ENCODE measurements at places on chromosomes 11 and 22.
A peak's percentile ranks its signal among the peaks of the same experiment; 100 is the strongest.

- DNase-seq: no peak
Measured at GRCh38 chr11:121369366-121369765, 76.8 kb downstream of the SC5D start.

- no peak for DNase-seq
Measured at GRCh38 chr11:130144141-130144540, 15.4 kb upstream of the ST14 start.

- no peak for DNase-seq
Measured at GRCh38 chr11:63280920-63281319, 37.5 kb upstream of the SLC22A25 start.

- no peak for DNase-seq
Measured at GRCh38 chr11:28701760-28702449, 593.7 kb downstream of the METTL15 start.

DNA sequence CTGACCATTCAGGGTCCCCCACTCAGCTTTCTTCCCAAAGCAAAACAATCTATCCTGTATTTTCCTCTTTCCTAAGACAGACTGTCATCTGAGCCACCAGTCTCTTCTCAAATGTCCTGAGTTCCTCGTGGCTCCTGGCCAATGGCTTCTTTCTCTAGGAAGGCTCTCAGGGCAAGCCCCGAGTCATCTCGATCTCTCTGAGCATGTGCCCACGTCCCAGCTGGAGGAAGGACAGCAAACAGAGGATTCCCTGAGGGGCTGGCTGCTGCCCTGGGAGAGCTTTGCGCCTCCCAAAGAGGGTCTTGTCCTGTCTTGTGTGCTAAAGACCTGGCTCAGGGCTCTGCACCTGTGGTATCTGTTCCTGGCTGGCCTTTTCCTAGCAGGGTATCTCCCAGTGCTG lies 8.3 kb downstream of the SLC37A2 start:
- DNase-seq: no peak

DNA sequence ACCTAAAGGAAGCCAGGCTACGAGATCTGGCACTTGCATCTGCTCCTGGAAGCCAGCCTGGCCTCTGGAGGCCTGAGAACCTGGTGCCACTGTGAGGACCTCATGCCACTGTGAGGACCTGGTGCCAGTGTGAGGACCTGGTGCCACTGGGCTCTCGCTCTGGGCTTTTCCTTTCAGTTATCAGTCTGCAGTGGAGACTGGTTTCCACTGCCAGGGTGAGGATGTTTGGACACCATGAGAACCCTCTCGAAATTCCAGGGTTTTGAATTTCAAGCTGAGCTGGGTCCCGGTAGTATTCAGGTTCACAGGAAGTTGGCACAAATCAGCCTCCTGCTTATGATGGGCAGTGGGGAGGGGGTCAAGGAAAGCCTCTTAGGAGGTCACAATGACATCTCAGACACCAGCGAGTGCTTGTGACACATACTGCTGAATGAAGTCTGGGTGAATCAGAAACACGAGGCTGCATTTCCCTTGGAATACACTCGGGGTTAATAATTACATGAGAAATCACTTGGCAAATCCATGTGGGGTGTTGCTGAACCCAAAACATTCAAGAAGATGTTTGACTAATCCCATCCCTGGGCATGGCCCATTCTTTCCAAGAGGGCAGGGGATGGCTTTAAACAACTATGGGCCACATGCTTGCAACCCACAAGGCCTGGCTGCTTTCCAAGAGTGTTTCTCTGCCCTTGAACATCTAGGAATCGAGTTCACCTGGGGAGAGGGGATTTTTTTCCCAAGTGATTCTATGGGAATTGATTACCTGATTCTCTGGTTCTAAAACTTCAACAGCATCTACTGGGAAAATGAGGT lies 60.2 kb downstream of the LINC01488 start:
- DNase-seq: peak; percentile 14

- DNase-seq: no peak
Measured at GRCh38 chr11:116953530-116954285, 116.3 kb upstream of the APOA1 start.

- DNase-seq: no peak
Measured at GRCh38 chr11:13949876-13950275, 12.6 kb upstream of the SPON1 start.

Measured in activated CD4-positive, CD25-positive, alpha-beta regulatory T cell treated with anti-CD3 and anti-CD28 coated beads, Interleukin-2, amount 50 U/mL, for 72 hours (primary cell).